Activated gamma-delta T cell treated with Interleukin-2 at 50 U/mL for 16 hours (primary cell): ENCODE measurements at places on chromosomes 13 and 19.

DNA sequence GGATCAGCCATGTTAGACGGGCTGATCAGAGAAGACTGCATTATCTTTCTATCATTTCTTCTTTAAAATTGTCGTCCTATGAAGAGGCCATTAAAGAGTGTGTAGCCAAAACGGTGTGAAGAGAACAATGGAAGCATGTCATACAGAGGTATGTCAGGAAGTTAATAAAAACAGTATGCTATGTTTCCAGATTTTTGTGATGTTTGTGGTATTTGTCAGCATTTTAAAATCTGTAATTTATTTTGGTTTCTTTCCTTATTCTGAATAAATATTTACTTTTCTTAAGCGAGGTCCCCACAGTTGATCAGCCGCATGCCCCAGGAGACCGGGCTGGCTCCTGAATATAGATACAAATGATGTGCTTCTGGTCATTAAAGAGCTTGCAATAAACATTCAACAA, 142.9 kb upstream of the SERP2 start:
- DNase-seq = no peak

DNA sequence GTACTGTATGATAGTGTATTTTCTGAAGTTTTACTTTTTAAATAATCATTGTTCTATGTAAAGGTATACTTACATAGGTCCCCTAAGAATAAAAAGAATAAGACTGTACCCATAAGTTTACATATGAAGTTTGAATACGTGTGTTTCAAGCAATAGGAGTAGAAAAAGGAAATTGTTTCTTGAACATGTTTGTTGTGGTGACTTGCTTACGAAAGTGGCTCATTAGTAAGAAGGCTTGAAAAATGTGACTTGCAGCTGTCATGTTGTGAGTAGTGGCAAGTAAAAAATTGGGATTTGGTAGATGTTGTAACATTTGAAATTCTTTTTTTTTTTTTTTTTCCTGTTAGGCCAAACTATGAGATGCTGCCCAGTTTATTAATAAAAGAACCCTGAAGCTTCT, 203.3 kb downstream of the LMO7 start:
- no peak for DNase-seq

DNA sequence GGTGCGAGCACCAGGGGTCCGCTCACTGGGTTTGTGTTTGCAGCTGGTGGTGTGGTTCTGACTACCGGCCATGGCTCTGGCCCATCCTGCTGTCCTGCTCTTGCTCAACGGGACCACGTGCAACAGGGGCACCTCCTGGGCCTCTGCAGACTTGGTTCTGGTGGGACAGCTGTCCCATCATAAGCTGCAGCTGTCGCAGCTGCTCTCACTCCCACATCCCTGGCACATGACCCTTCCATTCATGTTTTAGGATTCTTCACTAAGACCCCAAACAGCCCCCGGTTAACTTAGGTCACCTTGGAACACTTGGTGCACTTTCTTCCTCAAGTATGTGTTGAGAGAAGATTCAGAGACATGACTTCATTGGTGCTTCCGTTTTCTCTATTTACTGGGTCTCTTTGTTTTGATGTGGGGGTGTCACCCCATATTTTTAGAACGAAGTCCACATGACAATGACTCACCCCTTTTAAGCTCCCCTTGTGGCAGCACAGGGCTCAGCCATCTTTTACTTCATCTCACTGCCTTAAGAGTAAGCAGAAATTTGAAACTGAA, 68.4 kb upstream of the ARHGEF7 start:
- no peak for DNase-seq

- DNase-seq = no peak
Measured at GRCh38 chr19:40134866-40135265, 44.1 kb upstream of the ZNF780A start.

GRCh38 chr13:95385798-95386197, 84.5 kb upstream of the ABCC4 start:
- no peak for DNase-seq

DNA sequence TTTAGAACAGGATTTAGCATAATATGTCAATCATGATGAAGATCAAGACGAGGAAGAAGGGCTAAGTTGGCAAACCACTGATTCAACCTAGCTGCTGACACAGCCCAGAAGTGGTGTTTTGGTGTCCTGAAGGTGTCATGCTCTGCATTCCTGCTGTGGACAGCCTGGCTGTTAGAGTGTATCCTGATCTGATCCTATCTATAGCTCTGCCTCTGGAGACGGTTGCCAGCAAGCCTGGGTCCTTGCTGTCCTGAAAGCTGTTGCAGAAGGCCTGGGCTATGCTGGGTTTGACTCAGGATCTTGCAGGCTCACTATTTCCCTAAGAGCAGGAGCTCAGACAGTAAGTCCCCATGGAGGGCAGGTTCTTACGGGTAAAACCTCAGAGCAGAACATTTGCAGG, 416.4 kb downstream of the TSHZ3 start:
- no peak for DNase-seq

- no peak for DNase-seq
Measured at GRCh38 chr13:113771709-113772331, 12.8 kb downstream of the TMEM255B start.

DNA sequence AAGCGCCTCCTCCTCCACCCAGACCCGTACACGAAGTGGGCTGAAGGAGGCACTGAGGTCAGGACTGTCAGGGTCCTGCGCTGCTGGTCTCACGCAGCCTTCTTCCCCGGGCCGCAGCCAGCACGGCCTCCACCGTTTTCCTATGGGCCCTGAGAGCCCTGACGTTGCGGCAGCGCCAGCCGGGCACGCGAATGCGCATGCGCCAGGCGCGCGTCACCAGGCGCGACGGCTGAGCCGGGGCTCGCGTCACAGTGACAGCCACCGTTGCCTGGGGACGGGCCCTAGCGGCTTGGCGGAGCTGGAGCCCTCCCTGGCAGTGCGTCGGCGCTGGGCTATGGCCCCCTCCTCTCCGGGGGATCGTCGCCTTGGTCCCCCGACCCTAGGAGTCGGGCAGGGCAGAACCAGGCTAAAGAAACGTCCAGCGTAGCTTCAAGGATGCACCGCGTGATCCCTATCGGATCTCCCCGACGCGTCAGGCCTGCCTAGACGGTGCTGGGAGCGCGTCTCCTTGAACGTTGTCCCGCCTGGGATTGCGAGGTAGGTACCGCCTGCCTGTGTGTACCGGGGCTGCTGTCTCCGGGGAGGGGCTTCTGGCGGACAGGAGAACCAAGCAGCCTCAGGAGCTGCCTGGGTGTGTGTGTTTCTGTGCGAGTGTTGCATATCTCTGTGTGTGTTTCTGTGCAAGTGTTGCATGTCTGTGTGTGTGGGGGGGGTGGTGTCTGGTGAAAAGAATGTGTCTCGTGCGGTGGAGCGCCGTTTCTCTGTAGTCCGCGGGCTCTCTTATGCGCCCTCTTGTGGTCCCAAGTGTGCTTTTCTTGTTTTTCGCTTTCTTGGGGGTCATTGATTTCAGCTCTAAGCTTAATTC, 43.2 kb downstream of the ZNF571 start:
- DNase-seq = no peak

DNA sequence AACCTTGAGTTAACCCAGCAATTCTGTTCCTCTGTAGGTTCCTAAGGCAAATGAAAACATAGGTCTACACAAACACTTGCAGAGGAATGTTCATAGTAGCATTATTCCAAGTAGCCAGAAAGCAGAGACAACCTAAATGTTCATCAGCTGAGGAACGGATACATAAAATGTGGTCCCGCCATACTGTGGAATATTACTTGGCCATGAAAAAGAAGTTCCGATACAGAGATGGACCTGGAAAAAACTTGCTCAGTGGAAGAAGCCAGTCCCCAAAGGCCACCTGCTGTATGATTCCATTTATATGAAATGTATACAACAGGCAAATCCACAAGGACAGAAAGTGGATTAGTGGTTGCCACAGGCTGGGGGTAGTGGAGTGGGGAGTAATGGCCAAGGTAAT, 53.0 kb downstream of the ARHGEF18 start:
- no peak for DNase-seq

DNA sequence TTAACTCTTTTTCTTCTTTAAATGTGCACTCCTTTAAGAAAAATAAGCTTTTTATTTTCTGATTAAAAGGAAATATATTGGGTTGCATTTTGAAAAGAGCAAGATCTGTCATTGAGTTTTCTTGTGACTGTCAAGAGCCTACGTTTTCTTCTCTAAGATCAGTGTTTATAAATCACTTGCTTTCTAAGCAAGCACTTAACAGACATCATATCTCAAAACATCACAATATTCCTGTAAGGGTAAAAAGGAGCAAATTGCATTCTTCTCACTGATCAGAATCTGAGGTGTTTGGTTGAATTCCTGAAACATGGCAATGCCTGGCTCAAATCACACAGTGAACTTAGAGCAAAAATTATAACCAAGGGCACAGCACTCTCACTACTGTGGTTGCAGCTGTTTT, 231.3 kb downstream of the PCDH17 start:
- no peak for DNase-seq

GRCh38 chr13:76939215-76939614, 9.1 kb upstream of the ACOD1 start:
- DNase-seq = no peak

DNA sequence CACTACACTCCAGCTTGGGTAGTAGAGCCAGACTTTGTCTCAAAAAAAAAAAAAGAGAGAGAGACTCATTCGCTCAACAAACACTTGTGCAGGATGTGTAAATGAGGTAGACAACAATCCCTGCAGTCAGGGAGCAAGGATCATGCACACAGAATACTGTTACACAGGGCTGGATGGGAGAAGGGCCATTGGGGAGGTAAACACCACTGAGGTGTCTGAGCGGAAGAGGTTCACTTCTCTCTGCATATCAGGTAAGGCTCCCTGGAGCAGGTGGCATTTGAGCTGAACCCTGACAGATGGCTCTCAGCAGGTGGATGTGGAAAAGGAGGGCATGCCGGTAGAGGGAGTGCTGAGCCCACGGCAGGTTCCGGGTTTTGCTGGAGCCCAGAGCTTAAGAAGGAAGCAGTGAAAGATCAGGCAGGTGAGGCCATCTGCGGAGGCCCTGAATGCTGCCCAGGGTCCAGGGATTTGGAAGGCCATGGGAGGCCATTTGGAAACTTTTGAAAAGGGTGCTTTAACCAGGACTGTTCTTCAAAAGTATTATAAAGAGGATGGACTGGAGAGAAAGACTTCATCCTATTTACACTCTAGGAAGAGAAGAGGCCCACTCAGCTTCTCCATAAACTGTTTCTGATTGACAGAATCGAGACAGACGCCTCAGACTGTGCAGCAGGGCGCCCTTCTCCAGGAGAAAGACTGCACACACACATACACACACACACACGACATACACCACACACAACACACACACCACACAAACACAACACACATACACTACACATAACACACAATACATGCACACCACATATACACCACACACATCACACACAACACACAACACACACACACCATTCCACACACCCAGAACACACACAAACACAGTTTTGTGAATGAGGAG, 199.4 kb downstream of the USP12 start:
- DNase-seq = peak; percentile 16

- DNase-seq = no peak
Measured at GRCh38 chr13:41006306-41006705, 12.8 kb downstream of the ELF1 start.

- DNase-seq = no peak
Measured at GRCh38 chr13:51549050-51549449, 35.2 kb upstream of the WDFY2 start.

GRCh38 chr19:13428352-13428751, 77.9 kb downstream of the CACNA1A start:
- DNase-seq = no peak

DNA sequence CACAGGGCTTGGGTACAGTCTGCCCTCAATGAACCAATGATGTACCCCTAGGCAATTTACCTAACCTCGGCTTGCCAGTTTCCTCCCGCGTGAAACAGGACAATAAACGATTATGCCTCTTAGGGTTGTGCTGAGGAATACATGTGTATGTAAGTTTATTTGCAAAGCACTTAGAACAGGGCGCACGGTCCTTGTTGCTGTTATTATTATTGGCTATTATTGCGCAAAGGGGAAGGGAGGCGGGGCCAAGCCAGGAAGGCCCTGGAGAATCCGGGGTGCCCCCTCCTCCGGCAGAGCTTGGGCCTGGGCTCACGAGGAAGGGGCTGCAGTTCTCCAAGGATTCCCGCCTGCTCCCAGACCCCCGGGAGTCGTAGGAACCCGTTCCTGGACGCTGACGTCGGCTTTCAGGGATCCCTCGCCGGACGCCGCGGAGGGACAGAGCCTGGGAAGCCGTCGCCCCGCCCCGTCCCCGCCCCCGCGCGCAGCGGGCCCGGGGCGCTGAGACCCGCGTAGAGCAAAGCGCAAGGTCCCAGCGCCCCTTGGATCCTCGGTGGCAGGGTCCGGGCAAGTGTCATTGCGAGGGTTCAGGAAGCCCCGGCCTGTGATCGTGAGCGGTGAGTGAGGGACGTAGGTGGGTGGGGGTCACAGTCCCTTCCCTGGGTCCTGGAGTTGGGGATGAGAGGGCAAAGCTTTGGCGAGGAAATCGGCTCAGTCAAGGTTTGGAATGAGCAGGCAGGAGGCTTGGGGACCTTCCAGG, at the start of gene TMEM91:
Gene TMEM91, plus strand, starts transcription at position 293 of the 757 bp plus-strand sequence. CDS start 1,777 bp downstream, outside the sequence.
- no peak for DNase-seq

GRCh38 chr19:47508721-47509120, 6.1 kb downstream of the NAPA start:
- DNase-seq = no peak

GRCh38 chr13:93640452-93640851, 413.8 kb downstream of the GPC6 start:
- DNase-seq = no peak

DNA sequence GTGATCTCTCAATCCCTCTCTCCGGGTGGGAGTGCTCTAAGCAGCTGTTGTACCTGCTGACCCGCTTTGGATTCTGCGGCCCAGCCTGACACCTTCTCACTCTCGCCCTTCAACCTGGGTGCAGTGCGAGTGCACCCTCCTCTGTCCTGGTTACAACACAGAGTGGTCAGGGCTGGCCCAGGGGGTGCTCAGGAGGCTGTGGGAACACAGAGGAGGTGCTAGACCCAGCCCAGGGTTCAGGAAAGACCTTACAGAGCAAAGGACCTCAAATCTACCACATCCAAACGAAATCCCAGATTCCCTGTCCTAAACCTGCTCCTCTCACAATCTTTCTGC, 23.7 kb downstream of the ZNF175 start:
- DNase-seq = no peak

GRCh38 chr13:19581675-19582074, 20.3 kb upstream of the TPTE2 start:
- no peak for DNase-seq

DNA sequence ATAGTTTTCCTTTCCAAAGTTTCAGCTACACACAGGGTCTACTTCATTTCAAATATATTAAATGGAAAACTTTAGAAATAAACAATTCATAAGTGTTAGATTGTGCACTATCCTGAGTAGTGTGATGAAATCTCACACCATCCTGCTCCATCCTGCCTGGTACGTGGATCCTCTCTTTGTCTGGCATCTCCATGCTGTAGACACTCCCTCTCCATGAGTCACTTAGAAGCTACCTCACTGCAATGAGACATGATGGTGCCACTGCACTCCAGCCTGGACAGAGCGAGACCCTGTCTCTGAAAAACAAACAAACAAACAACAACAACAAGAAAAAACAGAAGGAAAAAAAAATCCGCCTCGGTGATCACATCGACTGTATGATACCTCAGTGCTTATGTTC, 191.8 kb downstream of the PCCA start:
- no peak for DNase-seq

GRCh38 chr13:27960362-27961226, 8.5 kb downstream of the CDX2 start:
- no peak for DNase-seq
